RWPE1 (cell line): ENCODE measurements at places on chromosomes 3 and 15.

- no peak for DNase-seq
Measured at GRCh38 chr3:161233557-161233956, 12.4 kb downstream of the NMD3 start.

DNA sequence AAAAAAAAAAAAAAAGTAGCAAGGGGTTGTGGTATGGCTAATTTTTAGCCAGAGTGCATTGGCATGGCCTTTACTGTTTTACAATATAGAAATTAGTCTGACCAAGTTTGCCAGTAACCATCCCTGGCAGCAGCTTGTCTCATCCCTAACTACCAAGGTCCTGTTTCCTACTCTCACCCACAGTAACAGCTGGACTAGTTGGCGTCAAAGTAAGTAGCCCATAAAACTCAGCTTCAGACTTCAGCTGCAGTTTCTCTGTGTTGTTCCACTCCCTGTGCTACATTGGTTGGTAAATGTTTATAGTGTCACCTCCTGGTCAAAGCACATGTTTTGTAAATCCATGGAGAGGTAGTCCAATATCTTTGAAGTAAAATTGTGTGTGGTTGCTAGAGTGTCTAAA lies 691.3 kb downstream of the ZPLD1 start:
- DNase-seq: no peak

DNA sequence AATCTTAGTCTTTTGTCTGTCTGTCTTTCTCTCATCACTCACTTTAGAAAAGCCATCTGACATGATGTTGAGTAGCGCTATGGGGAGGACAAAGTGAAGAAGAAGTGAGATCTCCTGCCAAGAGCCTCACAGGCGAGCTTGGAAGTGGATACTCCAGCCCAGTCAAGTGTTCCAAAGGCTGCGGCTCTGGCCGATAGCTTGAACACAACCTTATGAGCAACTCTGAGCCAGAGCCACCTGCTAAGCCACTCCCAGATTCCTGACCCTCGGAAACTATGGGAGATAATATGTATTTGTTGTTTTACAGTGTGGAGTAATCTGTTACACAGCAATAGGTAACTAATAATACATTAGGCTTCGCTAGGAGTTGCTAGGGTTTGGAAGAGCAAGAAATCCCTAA lies 76.2 kb downstream of the MB21D2 start:
- no peak for DNase-seq

DNA sequence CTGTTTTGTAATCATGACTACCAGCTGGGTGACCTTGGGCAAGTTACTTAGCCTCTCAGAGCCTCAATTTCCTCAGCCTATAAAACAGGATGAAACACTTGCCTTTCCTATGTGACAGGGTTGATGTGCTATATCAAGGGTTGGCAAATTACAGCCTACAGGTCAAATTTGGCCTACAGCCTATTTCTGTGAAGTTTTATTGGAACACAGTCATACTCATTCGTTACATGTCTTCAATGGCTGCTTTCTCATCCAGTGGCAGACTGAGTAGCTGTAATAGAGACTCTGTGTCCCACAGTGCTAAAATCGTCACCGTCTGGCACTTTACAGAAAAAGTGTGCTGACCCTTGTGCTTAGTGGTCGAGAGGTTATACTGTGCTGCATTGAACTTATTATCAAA lies 16.6 kb downstream of the ABHD6 start:
- no peak for DNase-seq

DNA sequence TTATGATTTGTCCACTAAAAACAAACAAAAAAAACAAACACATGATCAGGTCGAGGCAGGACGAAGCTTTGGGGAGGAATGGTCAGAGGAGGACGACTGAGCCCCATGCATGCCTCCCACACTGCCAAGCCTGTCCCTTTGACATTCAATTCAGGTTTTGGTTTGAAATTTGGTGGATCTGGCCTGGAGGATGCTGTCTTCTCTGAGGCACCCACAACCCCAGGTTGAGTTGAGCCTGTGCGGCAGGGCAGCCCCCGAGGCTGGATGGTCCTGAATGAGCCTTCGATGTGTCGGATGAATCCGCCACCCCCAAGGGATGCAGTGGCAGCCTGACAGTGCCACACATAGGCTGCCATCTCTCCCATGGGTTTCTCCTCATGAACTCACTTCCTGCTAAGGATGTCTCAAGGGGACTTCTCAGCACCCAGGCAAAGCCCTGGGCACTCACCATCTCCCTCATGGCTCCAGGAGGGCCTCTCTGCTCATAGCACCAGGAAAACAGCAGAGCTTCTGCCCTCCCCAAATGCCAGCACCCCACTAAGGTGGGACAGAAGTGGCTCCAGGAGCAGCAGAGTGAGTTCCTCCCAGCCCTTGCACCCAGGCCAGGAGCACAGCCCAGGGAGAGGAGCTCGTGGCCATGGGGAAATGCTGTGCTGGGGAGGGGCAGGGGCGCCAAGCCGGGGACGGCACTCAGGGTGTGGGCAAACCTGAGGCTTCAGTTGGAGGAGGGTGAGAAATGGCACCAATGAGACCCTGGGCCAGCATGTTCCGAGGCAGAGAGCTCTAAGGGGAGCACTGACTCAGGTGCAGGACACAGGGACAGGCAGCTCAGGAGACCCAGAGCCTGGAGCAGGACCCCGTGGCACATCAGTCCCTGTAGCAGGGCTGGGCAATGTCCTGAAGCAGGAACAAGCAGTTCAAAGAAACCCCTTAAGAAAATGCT lies 18.5 kb downstream of the PRR23E start:
- DNase-seq: no peak

- no peak for DNase-seq
Measured at GRCh38 chr3:24067483-24067882, 122.4 kb downstream of the NR1D2 start.

- DNase-seq: no peak
Measured at GRCh38 chr3:68088216-68088615, 433.8 kb upstream of the SUCLG2 start.

DNA sequence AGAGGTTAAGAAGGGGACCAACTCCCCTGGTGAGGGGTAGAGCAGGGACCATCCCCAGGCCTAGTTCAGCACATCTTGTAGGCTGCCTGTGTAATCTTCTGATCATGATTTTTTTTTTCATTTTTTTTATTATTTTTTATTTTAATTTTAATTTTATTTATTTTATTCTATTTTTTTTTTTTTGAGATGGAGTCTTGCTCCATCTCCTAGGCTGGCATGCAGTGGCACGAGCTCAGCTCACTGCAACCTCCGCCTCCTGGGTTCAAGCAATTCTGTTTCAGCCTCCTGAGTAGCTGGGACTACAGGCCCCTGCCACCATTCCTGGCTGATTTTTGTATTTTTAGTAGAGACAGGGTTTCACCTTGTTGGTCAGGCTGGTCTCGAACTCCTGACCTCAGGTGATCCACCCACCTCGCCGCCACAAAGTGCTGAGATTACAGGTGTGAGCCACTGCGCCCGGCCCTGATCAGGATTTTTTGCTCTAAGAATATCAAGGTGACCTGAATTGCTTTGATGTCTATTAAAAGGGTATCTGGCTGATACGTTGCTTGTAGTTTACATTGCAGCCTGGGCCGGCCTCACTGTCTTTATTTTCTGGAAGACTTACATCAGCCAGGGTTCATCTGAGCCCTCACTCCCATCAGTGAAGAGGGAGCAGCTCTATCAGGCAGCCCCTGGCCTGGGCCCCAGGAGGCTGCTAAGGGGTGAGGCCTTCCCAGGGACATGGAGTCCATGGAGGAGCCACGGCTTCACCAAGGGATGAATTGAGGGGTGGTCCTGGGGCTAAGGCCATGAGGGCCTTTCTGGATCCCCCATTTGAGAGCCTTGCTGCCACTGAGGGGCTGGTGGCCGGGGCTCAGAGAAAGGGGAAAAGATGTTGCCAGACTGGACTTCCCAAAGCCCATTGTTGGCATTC lies 10.7 kb downstream of the SYNM start:
- no peak for DNase-seq

GRCh38 chr15:72706266-72706665 lies 20.3 kb downstream of the BBS4 start:
- no peak for DNase-seq

DNA sequence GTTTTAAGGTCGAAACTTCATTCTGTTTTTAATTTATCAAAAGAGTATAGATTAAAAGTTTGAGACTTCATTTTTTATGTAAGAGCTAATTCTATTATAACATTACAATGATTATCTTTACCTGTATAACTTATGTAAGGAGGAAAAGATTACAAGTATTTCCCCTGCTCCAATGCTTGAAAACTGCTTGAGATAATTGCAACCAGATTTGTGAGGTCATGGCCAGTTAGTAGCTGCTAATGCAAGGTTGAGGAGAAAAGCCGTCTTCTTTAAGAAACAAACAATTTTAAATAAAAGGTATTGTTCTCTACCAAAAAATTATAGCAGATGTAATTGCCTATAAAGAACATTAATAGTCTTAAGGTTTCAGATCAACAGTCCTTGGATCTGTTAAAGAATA lies 208.3 kb upstream of the UBE2E2 start:
- DNase-seq: no peak

- DNase-seq: no peak
Measured at GRCh38 chr15:72276326-72276700, 4.0 kb upstream of the PARP6 start.
